ENCODE measurements at places on chromosomes 4 and X.

GRCh38 chrX:38666909-38667308 is 105.6 kb downstream of the TSPAN7 start:
- DNase-seq: no peak

- DNase-seq: no peak
Measured at GRCh38 chr4:86895692-86896488, 3.7 kb upstream of the C4orf36 start.

DNA sequence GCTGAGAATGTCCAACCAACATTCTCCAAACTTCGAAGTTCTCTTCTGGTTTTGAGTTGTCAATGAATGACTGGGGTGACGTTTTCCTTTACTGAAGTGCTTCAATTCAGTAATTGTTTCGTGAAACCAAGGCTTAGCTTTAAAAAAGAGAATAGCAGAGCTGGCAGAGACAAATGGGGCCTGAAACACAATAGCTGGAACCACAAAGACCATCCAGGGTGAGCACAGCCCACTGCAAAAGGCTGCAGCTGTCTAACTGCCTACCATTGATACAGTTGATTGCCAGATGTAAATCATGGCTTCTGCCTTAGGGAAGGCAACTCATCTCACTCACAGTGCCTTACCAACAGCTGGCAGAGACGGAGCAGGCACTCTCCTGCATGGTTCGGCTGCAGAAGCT is 78.7 kb upstream of the ZNF518B start:
- DNase-seq: no peak

GRCh38 chrX:38699696-38700095 is 101.6 kb upstream of the MID1IP1 start:
- no peak for DNase-seq

GRCh38 chrX:72487661-72488060 is 85.0 kb downstream of the HDAC8 start:
- no peak for DNase-seq

- no peak for DNase-seq
Measured at GRCh38 chr4:7900334-7900909, 39.2 kb downstream of the AFAP1 start.

DNA sequence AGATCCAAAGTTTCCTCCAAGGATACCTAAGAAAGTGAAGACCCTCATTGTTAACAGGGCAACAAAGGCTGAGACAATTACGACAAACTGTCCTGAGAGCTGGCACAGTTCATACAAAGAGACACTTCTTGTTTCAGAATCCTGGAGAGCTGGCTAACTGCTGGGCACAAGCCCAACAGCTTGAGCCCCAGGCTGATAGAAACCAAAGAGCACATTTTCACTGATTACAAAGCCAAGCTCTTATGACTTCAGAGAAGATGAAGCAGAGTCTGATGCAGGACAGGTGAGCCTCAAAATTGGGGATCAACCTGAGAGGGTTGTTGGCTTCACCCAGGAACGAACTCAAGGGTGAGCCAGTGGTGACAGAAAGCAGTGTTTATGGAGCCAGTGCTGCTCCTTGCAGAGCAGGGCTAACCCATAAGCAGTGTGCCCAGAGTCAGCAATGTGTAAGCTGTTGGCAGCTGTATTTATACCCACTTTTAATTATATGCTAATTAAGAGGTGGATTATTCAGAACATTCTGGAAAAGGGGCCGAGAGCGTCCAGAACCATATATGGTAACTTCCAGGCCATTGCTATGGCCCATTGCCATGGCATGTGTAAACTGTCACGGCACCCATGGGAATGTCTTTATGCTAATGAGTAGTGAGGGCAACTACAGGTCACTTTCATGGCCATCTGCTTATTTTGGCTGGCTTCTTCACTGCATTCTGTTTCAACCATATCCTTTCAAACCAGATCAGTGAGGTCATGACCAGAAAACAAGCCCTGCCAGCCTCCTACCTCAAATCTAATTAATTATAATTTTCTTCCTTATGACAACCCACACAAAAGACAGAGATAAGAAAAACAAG is 183.7 kb downstream of the EVC2 start:
- DNase-seq: no peak

- no peak for DNase-seq
Measured at GRCh38 chr4:165175879-165176278, 31.5 kb upstream of the KLHL2 start.

Data from stimulated activated CD4-positive, alpha-beta T cell treated with anti-CD3 and anti-CD28 coated beads, Interleukin-2, amount 100 ng/mL, for 48 hours (primary cell).